Putamen (tissue), 1 donor: ENCODE measurements at places on chromosomes 7 and 10.

DNA sequence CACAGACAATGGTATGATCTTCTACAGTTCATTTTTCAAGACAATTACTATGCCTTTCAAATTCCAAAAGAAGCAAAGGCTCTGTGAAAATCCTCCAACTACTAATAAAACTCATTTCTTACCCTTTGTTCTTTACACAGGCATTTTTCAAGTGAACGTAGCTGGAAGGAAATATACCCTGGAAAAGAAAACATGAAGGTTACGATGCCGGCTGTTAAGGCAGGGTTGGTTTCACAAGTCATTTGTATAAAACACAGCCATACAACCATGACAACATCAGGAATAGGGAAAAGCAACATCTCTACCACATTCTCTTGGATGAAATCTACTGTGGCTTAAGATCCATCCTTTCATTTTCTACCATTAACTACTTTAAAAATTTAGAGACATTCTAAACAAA is 207.9 kb downstream of the DOCK4 start:
- no peak for DNase-seq

- no peak for DNase-seq
Measured at GRCh38 chr7:144725070-144725469, 110.8 kb downstream of the TPK1 start.

DNA sequence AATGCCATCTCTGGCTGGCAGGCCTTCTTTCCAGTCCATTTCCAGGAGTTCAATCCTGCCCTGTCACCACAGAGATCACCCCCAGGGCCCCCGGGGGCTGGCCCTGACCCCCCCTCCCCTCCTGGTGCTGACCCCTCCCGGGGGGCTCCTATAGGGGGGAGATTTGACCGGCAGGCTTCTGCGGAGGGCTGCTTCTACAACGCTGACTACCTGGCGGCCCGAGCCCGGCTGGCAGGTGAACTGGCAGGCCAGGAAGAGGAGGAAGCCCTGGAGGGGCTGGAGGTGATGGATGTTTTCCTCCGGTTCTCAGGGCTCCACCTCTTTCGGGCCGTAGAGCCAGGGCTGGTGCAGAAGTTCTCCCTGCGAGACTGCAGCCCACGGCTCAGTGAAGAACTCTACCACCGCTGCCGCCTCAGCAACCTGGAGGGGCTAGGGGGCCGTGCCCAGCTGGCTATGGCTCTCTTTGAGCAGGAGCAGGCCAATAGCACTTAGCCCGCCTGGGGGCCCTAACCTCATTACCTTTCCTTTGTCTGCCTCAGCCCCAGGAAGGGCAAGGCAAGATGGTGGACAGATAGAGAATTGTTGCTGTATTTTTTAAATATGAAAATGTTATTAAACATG is 6.0 kb downstream of the CHPF2 start:
- DNase-seq = no peak

DNA sequence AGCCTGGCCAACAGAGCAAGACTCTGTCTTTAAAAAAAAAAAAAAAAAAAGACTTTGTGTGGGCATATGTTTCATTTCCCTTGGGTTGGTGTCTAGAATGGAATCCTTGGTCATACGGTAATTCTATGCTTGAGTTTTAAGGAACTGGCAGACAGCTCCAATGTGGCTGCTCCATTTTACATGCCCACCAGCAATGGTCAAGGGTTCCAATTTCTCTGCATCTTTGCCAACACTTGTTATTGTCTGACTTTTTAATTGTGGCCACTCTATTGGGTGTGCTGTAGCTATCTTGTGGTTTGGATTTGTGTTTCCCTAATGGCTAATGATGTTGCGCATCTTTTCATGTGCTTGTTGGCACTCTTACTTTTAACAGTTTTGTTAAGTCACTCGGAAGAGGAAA is 57.6 kb downstream of the BRI3 start:
- DNase-seq = no peak

DNA sequence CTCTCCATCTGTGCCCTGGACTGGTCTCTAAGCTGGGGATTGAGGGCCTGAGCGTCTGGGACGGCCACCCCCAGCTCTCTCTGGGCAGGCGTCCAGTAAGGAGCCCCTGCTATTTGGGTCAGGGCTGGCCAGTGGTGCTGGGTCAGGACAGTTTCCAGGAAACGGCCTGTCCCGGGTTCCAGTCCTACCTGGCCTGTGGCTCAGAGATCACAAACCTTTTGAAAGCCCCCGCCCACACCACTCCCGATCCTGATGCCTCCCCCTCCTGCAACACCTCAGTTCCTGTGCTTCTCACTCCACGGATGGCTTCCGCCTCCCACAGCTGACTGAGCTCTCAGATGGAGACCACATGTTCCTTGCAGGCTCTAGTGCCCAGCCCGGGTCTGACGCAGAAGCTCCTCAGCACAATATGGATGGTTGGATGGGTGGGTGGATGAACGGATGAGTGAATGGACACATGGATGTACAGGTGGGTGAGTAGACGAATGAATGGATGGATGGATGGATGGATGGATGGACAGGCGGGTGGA is 91.7 kb upstream of the PDGFA start:
- no peak for DNase-seq

DNA sequence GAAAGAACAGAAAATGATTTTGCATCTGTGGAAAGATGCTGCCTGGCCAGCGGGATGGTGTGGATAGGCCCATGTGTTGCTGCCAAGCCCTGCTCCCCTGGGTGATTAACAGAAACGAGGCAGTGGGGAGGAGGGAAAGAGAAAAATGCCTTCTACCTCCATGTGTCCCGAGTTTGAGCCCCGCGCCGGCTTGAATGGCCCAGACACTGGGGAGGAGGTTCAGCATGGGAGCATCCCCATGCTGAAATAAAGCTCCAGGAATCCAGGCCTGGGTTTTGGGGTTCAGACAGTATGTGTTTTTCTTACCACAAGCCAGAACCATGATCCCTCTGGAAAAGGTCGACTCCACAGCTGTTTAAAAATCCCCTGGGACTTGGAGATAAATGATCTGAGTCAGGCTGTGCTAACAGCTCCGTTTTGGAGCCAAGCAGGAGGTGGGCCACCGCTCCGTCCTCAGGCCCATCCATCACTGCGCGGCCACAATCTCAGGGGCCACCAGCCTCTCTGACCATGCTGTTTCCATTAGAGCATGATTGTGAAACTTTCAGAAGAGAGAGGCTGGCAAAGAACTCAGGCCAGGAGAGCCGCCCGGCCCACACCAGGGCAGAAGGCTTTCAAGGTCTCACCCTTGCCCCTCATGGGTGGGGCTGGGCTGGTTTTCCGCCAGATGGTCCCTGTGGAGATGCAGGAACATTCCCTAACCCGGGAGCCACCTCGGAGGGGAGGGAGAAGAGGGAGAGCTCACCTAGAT is 299.7 kb downstream of the ZEB1 start:
- DNase-seq = no peak

DNA sequence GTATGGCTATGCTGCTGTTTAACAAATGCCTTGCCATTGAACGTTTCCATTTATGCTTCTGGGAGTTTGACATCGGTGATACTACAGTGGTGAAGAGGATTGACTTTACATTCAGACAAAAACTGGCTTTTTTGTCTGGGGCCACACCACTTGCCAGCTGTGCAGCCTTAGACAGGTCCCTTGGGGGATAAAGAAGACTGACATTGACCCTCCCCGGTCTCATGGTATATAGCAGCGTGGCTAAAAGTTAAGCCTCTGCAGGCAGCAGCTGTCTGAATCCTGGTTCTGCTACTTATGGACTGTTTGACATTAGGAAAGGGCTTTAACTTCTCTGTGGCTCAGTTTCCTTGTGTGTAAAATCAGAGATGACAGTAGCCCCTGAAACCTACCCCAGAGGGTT is 42.0 kb upstream of the PTF1A start:
- DNase-seq = no peak

DNA sequence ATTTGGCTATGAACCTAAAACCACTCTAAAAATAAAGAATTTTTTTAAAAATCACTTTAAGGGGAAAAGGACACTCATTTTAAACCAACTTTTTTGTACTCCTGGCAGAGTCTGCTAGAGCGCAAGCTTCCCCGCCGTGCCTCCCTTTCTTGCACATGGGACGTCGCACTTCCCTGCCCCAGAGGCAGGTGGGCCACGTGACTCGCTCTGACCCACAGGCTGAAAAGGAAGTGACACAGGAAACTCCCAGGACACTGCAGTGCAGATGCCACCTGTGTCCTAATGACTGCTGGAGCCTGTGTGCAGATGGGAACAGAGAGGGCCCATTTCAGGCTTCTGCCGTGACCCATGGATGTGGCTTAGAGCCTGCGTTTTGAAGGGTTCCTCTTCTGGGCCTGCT is 142.1 kb upstream of the LANCL2 start:
- no peak for DNase-seq

DNA sequence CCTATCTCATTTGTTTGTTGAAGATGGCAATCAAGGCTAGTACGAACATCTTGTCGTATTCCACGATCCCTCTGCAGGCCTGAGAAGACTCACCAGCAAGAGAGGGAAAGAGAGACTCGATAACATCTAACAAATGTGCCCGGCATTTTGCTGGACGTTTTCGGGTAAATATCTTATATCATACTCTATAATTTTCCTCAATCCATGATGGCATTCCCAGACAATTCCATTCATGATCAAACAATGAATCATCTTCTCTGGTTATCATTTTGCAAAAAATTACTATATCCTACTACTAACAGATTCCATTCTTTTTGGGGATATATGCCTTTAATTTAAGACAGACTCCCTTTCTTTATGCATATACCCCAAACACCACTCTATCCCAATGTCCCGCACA is 118.1 kb downstream of the TYW1B start:
- no peak for DNase-seq

- DNase-seq = no peak
Measured at GRCh38 chr10:34743814-34744213, 71.3 kb downstream of the PARD3 start.

DNA sequence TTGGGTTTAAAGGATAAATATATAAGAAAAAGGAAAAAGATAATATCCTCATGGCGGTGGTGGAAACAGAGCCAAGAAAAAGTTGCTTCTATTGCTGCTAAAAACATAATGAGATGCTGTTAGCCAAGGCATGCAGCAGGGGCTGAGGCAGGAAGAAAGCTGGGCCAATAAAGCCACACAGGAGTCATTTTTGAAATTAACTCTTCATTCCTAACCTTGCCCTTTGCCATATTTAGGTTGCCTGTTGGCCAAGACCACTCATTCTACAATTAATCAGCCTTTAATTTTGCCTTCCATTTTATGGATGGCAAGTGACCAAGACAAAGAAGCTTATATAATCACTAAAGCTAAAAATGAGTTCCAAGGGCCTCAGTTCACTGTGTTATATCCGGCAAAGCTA is 58.2 kb downstream of the ARMH3 start:
- no peak for DNase-seq

- no peak for DNase-seq
Measured at GRCh38 chr10:10647331-10647730, 370.3 kb upstream of the CELF2 start.

DNA sequence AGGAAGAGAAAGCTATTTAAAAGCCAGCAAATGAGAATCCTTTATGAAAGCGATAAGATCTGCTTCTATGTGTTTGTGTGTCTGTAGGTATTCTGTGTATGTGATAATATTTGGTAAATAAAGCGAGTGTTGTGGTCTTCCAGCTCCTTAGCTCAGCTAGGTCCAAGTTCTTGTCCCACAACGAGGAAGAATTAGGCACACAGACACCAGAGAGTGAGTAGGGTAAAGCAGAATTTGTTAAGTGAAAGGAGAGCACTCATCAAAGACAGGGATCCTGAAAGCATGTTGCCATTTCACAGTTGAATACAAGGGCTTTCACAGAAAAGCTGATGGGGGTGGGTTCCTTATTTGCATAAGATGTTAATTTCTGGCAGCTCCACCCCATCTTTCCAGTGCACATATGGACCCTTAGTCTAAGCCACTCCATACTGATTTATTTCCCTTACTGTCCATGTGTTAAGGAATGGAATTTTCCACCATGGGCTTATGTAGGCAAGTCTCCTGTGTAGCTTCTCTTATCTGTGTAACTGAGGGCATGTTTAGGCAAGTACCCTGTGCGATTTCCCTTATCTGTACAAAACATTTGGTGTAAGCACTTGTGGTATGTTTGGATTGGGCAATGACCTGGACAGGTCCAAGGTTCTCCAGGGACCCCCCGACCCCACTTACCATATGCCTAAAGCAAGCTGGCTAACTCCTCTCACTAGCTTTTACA is 165.9 kb upstream of the VIPR2 start:
- no peak for DNase-seq

DNA sequence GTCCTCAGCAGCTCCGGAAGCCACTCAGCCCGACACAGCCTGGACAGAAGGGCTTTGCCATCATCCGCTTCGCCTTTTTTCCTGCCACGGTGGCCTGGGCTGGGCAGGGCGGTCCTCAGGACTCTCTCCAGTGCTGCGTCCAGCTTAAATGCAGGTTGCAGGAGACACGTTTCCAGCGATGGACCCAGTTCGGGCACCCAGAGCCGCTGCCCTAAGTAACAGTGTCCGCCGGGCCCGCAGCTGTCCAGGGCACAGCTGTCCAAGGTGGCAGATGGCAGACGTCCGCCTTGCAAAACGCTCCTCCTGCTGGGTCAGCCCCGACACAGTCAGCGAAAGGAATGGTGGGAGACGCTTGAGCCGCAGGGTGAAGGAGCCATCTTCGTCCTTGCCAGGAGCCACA is 37.0 kb upstream of the FOXL3 start:
- DNase-seq = no peak

- no peak for DNase-seq
Measured at GRCh38 chr10:63563623-63564022, 42.4 kb downstream of the REEP3 start.

DNA sequence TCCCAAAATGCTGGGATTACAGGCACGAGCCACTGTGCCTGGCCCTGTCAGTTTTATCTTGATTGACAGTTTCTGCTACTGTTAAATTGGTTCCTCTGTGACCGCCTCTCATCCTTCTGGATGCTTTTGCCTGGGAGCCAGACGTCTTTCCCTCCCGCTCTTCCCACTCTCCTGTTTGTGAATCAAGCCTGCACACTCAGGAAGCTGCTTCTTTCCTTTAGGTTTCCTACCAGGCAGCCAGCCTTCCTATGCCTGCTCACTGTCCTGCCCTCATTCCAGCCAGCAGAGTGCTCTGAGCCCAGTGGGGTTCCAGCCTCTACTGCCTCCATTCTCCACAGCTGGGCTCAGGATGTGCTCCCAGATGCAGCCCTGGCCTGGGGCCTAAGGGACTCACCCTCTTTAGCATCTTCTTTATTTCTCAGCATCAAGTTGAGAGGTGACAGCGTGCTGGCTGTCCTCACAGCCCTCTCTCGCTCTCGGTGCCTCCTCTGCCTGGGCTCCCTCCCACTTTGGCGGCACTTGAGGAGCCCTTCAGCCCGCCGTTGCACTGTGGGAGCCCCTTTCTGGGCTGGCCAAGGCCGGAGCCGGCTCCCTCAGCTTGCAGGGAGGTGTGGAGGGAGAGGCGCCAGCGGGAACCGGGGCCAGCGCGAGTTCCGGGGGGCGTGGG is 5.1 kb downstream of the SH2D4B start:
- DNase-seq = no peak

- DNase-seq = no peak
Measured at GRCh38 chr10:93063977-93064660, 3.5 kb downstream of the CYP26C1 start.
